ENCODE measurements at places on chromosomes 5 and 9. TPM values are rescaled to one million over a fixed set of nuclear protein-coding genes. Genes with fewer than 3 reads are reported as not detected.

Gene PRDM9
- total RNA-seq, result not detected

Gene LCN9
- not detected for total RNA-seq

Gene IL13
- total RNA-seq, result 0.29 TPM

Gene SEC24A
- 22.2 TPM for total RNA-seq

Gene DPYSL3
- 418 TPM for total RNA-seq

Gene FREM1
- 3.3 TPM for total RNA-seq

Gene BTNL9
- 13.4 TPM for total RNA-seq

Gene SVEP1
- total RNA-seq, result 113 TPM

Gene GPX8
- total RNA-seq, result 26.1 TPM

Gene GRM6
- not detected for total RNA-seq

Gene GRIA1
- 0.24 TPM for total RNA-seq

Gene C6
- 6.9 TPM for total RNA-seq

Gene FKTN
- total RNA-seq, result 17.4 TPM

Gene PCA3
- 0.24 TPM for total RNA-seq

Gene KIF4B
- 0.14 TPM for total RNA-seq

Gene QSOX2
- total RNA-seq, result 5.8 TPM

Gene GLDC
- total RNA-seq, result 0.32 TPM

Gene SH3RF2
- total RNA-seq, result 2.1 TPM

Gene INVS
- 19.7 TPM for total RNA-seq

Gene PCDHB16
- 5.0 TPM for total RNA-seq

Gene SNCAIP
- 3.8 TPM for total RNA-seq

Gene HSDL2
- total RNA-seq, result 46.2 TPM

Gene DMRTA1
- total RNA-seq, result 0.09 TPM

Gene PSMB7
- 79.1 TPM for total RNA-seq

Gene ANKDD1B
- not detected for total RNA-seq

Gene HNRNPA0
- 24.2 TPM for total RNA-seq

Gene IFNA2
- not detected for total RNA-seq

Gene IFNA21
- not detected for total RNA-seq

Gene CACNA1B
- 0.10 TPM for total RNA-seq

Gene ANKRD18B
- not detected for total RNA-seq

Gene SLC34A3
- not detected for total RNA-seq

Gene SNCB
- total RNA-seq, result not detected

Gene TRMT10B
- total RNA-seq, result 7.4 TPM
